ENCODE measurements at places on chromosomes 4 and X.

DNA sequence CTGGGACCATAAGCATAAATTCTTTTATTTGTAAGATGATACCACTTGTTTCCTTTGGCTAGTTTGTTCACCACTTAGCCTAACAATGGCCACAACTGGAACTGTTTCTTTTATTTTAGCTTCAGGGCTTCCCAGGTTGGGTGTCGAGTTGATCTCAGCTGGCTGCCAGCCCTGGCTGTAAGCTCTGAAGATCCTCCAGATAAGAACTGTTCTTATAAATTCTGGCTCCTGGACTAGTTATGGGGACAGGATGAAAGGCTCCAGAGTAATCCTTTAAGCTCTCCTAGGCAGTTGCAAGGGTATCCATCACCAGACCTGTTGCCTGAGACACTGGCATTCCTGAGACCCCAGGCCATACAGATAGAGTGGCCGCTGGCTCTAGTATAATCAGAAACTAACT lies 129.4 kb upstream of the ACSL4 start:
- DNase-seq: no peak

- peak; percentile 82 for DNase-seq
These were observed 11.1 kb downstream of the SLC25A43 start for GRCh38 chrX:119410027-119410819.

GRCh38 chr4:64121803-64122202 lies 287.4 kb downstream of the TECRL start:
- DNase-seq: no peak

- DNase-seq: no peak
These were observed 17.7 kb upstream of the ELOVL6 start for GRCh38 chr4:110216129-110216528.

GRCh38 chrX:48826876-48827653 lies 752 bp downstream of the ERAS start:
- DNase-seq: no peak

- DNase-seq: no peak
These were observed 145.1 kb downstream of the SHROOM4 start for GRCh38 chrX:50668860-50669259.

- no peak for DNase-seq
These were observed 52.6 kb downstream of the RPS3A start for GRCh38 chr4:151152028-151152427.

DNA sequence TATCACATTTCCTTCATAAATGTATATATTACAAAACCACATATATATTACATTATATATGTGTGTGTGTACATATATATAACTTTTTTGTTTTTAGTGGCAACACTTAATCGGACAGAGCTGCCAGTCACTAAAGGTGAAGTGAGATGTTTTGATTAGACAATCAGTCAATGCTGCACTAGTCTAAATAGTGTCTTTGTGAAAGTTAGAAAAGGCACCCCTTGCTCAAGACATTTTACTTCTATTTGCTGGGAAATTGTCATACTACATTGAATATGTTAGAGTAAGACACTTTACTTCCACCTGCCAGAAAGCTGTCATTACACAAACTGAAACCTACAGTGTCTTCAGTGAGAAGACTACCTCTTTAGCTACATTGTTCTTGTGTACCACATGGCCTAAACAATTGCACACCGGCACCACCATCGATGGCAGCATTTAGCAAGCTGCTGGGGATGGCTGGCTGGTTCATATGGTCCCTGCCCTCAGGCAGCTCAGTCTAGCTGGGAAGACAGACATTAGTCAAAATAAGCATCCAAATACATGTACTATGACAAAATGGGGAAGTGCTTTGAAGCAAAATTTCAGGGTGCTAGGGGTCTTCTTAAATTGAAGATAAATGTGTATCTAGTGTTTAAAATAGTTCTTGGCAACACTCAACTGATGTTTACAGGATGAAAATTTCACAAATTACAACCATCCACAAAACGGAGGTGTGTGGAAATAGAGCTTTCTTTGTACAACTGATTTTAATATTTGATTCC lies 148.1 kb upstream of the GATB start:
- DNase-seq: no peak

DNA sequence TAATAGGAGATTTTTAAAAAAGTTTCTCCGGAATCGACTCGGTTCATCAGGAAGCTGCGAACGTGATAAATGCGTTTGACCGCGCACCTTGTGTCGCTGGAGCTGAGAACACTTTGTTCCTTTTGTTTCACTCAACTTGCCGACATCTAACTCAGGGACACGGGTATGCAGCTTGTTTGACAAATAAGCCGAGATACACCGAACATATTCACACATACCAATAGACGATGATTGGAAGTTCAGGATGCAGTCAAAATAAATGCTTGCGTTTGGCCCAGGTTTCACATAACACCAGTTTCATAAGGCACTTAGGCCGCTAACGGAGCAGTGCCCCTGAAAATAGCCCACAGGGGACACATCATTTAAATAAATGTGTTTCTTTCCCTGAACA lies 932 bp upstream of the SHISA3 start:
- no peak for DNase-seq

DNA sequence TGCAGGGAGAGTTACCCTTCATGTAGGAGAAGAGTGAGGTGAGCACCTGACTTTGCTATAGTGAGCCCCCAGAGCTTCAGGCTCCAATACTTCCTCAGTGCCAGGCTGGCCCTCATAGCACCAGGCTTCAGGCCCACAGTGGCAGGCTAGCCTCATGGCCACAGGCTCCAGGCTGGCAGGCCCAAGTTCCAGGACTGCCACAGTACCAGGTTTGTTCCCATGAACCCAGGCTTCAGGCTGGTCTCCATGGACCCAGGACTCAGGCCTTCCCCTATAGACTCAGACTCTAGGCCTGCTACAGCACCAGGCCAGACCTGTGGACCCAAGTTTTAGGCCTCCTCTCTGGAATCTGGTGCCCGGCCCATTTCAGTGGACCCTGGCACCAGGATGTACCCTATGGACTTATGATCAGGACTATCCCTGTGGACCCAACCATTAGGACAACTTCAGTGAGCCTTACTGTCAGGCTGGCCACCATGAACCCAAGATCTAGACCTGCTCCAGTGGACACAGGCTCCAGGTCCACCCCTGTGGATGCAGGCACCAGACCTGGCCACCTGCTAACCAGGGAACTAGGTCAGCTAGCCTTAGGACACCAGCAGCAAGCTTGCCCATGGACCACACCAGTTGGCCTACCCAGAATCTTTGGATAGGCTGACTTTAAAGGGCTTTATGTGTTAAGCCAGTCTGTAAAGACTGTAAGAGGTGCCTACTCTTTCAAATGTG lies 658.2 kb downstream of the KLHL13 start:
- no peak for DNase-seq

DNA sequence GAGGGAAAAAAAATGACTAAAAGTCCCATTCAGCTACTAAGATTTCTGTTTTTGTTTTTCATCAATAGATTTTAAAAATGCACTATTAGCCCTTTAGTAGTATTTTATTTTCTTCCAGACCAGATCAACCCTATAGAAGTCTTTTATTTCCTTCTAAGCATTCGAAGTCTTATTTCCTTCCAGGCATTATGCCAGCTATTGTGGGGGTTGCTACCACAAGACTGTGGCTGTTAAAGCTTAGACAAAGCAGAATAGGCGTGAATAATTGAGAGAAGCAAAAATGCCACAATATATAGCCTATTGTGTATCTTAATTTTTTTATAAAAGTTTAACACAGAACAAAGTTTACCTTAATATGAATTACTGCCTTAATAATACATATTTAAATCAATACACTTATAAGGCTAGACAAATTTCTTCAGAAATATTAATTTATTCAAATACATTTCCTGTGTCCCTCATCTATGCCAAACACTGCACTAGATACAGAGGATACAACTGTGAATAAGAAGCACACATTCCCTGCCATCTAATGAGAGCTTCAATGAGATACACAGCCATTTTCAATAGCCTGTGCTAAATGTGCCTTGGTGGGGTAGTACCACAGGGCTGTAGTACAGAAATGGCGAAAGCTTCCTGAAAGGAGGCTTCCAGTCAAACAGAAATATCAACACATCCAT lies 33.1 kb downstream of the SLC10A7 start:
- no peak for DNase-seq

DNA sequence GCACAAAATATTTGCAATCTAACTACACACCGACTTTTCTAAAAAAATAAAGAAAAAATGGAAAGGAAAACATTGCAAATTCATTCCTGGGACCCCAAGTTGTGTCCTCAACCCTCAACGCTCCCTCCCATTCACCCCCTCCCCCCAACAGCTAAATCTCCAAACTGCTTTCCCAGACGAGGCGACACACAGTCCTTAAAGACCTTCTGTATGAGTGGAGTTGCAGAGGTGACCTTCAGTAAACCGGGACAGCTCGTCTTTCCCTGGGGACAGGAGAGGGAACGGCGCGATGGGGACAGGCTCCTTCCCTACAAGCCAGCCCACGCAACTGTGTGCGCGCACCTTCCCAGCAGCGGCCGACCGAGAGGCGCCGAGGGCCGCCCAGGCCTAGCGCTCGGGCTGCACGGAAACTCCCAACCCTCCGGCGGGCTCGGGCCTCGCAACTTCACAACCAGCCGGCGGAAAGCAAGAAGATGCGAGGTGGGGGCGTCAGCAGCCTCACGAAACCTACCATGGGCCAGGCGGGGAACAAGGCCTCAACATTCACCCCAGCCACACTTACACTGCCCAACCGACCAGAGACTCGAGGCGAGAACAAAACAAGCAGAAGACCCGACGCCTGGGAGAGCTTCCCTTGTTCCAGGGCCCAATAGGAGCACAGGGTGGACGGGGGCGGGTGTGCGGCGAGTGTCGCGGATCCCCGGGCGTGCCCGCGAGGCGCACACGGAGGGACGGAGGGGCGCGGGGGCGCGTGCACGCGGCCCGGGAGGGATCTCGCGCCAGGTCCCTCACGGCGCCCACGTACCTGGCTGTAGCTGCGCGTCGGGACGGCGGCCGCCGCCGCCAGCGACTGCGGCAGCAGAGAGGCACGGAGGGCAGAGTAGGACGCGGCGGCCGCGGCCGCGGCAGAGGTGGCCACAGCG lies 763 bp downstream of the GRSF1 start:
- peak; percentile 60 for DNase-seq

DNA sequence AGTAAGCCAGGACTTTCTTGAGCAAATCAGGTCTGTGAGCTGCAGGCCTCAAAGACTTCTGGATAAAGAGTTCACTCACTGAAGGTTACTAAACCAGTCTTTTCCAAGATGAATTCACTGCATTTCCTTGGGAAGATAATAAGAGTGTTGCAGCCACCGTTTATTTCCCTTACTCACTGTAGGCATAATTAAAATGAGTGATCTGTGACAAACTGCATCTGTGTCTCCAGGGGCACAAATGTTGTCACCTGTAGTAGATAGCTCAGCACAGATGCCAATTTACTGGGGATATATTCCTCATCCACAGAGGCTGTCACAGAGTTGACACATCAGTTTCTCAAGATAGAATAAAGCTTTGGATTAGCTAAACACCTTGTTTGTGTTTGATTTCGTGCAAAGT lies 580.2 kb downstream of the SPRY1 start:
- no peak for DNase-seq

- no peak for DNase-seq
These were observed 50.6 kb upstream of the RAPGEF2 start for GRCh38 chr4:159052315-159052714.

DNA sequence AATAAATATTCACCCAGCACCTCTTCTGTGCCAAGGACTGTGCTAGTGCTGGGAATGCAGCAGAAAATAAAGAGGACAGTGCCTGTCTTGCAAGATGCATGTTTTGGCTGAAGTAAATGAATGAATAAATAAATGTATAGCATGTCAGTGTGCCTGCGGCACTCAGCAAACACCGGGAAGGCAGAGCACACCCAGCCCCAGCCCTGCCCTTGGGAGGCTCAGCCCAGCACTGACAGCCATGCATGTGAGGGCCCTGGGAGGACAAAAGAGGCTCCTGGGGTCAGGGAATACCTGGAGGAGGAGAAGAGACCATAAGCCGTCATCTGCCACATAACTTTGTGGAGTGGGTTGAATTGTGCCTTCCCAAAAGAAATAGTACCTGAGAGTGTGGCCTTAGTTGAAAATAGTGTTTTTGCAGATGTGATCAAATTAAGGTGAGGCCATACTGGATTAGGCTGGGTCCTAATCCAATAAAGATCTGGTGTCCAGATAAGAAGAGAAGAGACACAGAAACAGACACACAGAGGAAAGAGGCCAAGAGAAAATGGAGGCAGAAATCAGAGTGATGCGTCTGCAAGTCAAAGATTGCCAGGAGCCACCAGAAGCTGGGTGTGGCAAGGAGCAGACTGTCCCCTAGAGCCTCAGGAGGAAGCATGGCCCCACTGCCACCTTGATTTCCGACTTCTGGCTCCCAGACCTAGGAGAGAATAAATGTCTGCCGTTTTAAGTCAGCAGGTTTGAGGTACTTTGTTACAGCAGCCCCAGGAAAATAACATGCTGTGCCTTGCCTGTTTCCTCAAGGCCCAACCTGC lies 16.3 kb downstream of the C4orf50 start:
- DNase-seq: no peak

- DNase-seq: no peak
These were observed 25.9 kb upstream of the FGFR3 start for GRCh38 chr4:1767061-1767769.

- DNase-seq: no peak
These were observed 196.4 kb downstream of the STIM2 start for GRCh38 chr4:27057053-27057452.

DNA sequence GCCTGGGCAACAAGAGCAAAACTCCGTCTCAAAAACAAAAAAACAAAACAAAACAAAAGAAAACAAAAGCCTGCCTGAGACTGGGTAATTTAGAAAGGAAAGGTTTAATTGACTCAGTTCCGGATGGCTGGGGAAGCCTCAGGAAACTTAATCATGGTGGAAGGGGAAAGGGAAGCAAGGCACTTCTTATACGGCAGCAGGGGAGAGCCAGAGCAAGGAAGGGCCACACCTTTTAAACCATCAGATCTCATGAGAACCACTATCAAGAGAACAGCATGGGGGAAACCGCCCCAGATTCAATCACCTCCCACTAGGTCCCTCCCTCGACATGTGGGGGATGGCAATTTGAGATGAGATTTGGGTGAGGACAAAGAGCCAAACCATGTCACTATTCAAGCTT lies 122.2 kb downstream of the UBE2K start:
- DNase-seq: no peak

GRCh38 chr4:154779362-154779947 lies 1.6 kb upstream of the RBM46 start:
- DNase-seq: peak; percentile 52
